ENCODE measurements at places on chromosomes 16 and 17. TPM values are rescaled to one million over a fixed set of nuclear protein-coding genes. Genes with fewer than 3 reads are reported as not detected.

GRCh38 chr17:7416323-7416722 lies 3.8 kb upstream of the SPEM1 start:
- DNase-seq, result no peak
- no peaks in the 10 kb centered on the region for H3K4me1 ChIP-seq
- H3K27ac ChIP-seq, result no peak overlapping the region
- no peaks in the 10 kb centered on the region for H3K27me3 ChIP-seq
- peaks cover 2% of the 10 kb centered on the region for H3K36me3 ChIP-seq
- no peak overlapping the region for H3K4me3 ChIP-seq

GRCh38 chr16:64121473-64121872 lies 1000.4 kb downstream of the CDH11 start:
- H3K27ac ChIP-seq, result no peak overlapping the region
- no peaks in the 10 kb centered on the region for H3K4me1 ChIP-seq
- H3K36me3 ChIP-seq, result no peaks in the 10 kb centered on the region
- H3K4me3 ChIP-seq, result no peak overlapping the region
- DNase-seq, result no peak
- H3K27me3 ChIP-seq, result no peaks in the 10 kb centered on the region

DNA sequence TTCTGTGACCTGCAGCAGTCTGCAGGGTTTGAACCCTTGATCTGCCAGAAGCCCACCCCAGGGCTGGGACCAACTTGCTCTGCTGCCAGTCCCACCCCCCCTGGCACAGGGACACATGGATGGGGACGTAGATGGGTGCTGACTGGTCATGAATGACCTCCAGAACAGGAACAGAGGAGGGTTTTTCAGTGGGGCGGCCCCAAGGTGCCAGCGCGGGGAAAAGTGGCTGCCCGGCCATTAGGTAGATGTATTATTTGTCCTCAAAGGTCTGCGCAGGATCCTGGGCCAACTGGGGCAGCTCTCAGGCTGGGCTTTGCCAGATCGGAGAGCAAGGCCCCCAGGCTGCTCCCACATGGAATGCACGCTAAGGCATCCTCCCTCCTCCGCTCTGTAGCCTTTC lies 265.2 kb upstream of the TNRC6C start:
- H3K27me3 ChIP-seq, result peaks cover 26% of the 10 kb centered on the region
- no peak overlapping the region for H3K4me3 ChIP-seq
- H3K4me1 ChIP-seq, result no peaks in the 10 kb centered on the region
- H3K36me3 ChIP-seq, result no peaks in the 10 kb centered on the region
- no peak overlapping the region for H3K27ac ChIP-seq

- peak within 1 kb of the TSS; percentile 66 for H3K27ac ChIP-seq
- H3K4me3 ChIP-seq, result peak within 1 kb of the TSS; percentile 65
- peaks cover 10% of the 10 kb centered on the region for H3K36me3 ChIP-seq
- H3K4me1 ChIP-seq, result peaks cover 2% of the 10 kb centered on the region
- no peak for DNase-seq
Measured at GRCh38 chr16:30923554-30924075, at the start of gene FBXL19. Gene FBXL19 (plus strand): TSS chr16:30923572. CDS start chr16:30925755, 2,183 bp downstream.

DNA sequence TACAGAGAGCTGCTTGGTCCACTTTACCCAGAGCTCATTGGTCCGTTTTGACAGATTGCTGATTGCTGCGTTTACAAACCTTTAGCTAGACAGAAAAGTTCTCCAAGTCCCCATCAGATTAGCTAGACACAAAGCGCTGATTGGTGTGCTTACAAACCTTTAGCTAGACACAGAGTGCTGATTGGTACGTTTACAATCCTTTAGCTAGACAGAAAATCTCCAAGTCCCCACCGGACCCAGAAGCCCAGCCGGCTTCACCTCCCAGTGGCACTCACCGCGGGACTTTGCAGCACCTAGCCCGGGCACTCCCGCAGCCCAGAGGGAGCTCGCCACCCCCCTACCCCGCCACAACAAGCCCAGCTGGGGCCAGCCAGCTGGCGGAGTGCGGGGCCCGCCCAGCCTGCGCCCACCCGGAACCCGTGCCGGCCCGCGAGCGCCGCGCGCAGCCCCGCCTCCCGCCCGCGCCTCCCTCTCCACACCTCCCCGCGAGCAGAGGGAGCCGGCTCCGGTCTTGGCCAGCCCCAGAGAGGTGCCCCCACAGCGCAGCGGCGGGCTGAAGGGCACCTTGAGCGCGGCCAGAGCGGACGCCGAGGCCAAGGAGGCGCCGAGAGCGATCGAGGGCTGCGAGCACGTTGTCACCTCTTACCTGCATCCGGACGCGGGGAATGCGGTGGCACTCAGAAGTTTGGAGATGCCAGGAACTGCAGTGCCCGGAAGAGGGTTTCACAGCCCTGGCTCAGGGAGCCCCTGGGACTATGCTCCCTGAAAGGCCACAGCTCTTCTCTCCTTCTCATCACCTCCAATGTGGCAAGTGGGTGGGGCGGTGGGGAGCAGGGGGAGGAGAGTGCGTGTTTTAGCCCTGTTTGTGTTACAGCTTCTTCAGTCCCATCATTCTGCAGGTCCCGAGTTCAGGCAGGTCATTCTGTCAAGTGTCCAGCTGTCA lies 1504.5 kb downstream of the CDH11 start:
- peak overlapping the region; percentile 51 for H3K4me3 ChIP-seq
- no peak overlapping the region for H3K27ac ChIP-seq
- peaks cover 1% of the 10 kb centered on the region for H3K27me3 ChIP-seq
- H3K36me3 ChIP-seq, result no peaks in the 10 kb centered on the region
- peaks cover 20% of the 10 kb centered on the region for H3K4me1 ChIP-seq

DNA sequence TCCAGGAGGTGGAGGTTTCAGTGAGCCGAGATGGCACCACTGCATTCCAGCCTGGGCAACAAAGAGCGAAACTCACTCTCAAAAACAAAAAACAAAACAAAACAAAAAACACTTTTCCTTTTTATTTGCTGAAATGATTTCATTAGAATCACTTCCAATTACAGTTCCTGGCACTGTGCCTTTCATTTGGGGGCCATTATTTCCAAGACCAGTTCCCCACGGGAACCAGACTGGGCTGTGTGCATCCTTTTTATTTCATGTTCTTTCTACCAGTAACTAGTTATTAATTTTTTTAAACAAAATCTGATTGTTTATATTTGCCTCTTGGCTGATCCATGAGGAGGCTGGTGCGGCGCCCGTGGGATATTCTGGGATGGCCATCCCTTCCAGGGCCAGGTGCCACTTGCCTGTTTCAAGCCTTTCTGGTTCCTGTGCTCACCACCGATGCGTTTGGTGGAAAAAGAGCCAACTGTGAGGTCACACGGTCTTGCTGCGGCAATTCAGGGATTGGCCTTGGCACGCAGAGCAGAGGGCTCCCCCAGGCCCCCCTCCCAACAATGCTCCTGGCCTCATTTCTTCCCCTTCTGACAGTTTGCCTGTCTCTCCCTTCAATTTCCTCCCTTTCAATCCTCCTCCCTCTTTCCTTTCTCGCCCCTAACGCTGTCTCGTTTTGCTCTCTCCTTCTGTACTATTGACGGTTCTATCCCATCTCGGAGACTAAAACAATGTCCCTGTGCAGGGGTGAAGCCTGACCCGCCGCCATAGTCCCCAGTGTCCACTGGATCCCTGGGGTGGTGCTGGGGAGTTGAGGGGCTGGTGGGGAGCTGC lies 13.4 kb downstream of the UBALD1 start:
- no peak overlapping the region for H3K27ac ChIP-seq
- no peaks in the 10 kb centered on the region for H3K36me3 ChIP-seq
- H3K4me1 ChIP-seq, result no peaks in the 10 kb centered on the region
- peaks cover 3% of the 10 kb centered on the region for H3K27me3 ChIP-seq

DNA sequence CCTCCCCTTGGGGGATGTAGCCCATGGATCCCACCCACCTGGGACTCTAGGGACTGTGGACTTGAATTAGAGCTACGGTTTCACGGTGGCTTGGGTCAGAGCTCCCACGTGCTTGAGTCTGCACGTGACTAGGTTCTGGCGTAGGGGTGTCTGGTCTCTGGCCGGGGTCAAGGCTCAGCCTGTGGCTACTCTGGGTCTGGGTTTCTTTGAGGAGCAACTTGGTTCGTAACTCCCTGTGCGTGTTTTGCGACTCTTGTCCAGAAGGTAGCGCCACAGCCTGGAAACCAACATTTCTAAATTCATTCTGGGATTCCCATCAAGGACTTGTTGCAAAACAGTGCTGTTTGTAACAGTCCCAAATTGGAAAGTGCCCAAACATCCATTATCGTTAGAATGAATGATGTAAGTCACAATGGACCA lies 470 bp upstream of the GGT6 start:
- no peak overlapping the region for H3K27ac ChIP-seq
- peaks cover 1% of the 10 kb centered on the region for H3K27me3 ChIP-seq
- no peaks in the 10 kb centered on the region for H3K36me3 ChIP-seq
- no peak overlapping the region for H3K4me3 ChIP-seq
- peaks cover under 1% of the 10 kb centered on the region for H3K4me1 ChIP-seq

GRCh38 chr17:75634754-75635609 lies 1.7 kb downstream of the SMIM5 start:
- no peak for DNase-seq
- no peak overlapping the region for H3K4me3 ChIP-seq
- H3K4me1 ChIP-seq, result peaks cover 12% of the 10 kb centered on the region
- no peak overlapping the region for H3K27ac ChIP-seq
- H3K36me3 ChIP-seq, result no peaks in the 10 kb centered on the region

DNA sequence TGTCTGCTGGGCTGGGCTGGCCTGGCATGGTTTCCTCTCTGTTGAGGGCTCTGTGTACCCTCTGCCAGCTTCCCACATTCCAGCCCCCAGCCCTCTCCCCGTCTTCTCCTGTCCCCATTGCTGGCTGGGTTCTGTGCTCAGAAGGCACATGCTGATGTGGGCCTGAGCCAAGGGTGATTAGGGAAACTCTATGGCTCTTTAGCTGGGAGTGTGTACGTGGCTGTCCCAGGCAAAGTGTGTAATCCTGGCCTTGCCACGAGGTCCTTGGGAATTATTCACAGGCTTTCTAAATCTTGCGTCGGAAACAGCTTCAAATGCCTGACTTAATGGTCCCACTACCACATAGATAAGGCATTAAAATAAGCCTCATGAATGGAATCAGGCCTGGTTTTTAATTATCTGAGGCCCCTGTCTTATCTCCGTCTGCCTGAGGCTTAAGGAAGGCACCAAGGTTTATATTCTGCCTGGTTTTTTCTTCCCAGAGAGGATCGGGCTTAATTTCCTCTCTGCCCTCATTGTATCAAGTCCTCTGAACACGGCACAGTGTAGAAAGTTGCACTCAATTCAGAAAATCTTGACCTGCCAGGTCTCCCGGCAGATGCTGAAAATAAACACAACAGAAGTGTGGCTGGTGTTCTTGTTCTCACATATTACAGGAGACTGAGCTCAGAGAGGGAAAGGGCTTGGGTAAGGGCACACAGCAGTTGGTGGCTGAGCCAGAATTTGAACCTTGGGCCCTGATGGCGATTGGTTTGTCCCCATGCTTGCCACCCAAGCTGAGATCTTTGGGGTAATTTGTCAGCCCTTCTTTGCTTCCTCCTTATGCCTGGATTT lies 52.9 kb upstream of the LGALS9 start:
- H3K4me3 ChIP-seq, result no peak overlapping the region
- H3K27me3 ChIP-seq, result no peaks in the 10 kb centered on the region
- peak overlapping the region; percentile 16 for H3K27ac ChIP-seq
- DNase-seq, result no peak

- DNase-seq, result no peak
- H3K27me3 ChIP-seq, result no peaks in the 10 kb centered on the region
- H3K36me3 ChIP-seq, result no peaks in the 10 kb centered on the region
- H3K27ac ChIP-seq, result no peak overlapping the region
Measured at GRCh38 chr17:73929860-73930430, 273.5 kb upstream of the RPL38 start.

GRCh38 chr17:2405247-2405926 lies 4.5 kb upstream of the MNT start:
- H3K36me3 ChIP-seq, result no peaks in the 10 kb centered on the region
- DNase-seq, result peak; percentile 43
- peak overlapping the region; percentile 47 for H3K27ac ChIP-seq
- peaks cover 33% of the 10 kb centered on the region for H3K4me1 ChIP-seq
- no peaks in the 10 kb centered on the region for H3K27me3 ChIP-seq

GPATCH8 gene
- 14.6 TPM for polyA plus RNA-seq

NUPR1 gene
- polyA plus RNA-seq, result 1.8 TPM
